ENCODE measurements at places on chromosomes 4 and X.

DNA sequence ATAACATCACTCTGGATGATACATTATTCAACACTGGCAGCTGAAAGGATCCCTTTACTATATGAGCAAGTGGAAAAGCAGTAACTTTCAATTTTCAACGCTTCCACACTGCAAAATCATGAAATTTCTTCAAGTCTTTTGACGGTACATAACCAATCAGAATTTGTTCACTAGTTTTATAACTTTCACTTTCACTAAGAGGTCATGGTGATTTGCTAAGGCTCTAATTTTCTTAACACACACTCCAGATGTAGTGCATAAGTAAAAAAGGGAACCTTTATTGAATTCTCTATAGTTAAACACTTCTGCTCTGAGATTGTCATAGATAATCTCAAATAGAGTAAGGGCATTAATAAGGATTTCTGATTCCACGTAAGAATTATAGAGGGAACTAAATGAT lies 4.1 kb downstream of the ARMCX2 start:
- DNase-seq: no peak

GRCh38 chr4:74190332-74190731 lies 32.4 kb downstream of the MTHFD2L start:
- no peak for DNase-seq

DNA sequence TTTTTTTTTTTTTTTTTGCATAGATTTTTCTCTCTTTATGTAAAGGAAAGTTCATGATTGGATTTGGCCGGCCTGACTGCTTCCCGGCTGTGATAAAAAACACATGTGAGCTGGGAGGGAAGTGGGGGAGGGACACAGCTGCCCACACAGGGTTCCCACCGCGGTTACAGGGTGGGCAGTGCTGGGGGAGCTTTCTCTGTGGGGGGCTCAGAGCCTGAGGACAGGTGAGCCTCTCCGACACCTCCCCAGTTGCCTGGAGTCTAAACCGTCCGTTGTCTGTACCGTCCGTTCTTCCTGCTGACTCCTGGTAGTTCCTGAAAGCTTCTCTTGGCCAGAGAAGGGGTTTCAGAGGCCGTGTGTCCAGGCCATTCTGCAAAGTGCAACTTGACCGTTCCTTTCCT lies 21.8 kb downstream of the SHOX start:
- DNase-seq: no peak

- DNase-seq: no peak
These were observed 465 bp downstream of the EMD start for GRCh38 chrX:154379569-154379951.

DNA sequence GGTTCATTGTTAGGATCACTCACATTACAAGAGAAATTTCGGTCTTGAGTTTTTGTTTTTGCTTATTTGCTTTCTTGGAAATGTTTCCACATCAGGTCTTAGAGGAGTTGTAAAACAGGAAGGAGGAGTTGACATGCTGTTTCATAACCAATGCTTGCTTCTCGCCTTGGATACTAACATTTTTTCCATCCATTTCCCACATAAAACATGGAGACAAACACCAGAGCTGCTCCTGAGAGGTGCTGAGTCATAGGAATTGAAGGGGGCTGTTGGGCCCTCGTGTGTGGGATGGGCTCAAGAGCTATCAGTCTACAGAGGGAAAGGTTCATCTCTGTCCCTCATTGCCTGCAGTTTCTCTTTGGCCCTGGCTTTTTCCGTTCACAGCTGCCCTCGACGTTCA lies 29.9 kb downstream of the TBL1X start:
- no peak for DNase-seq

- DNase-seq: no peak
These were observed 95.9 kb upstream of the RPS6KA3 start for GRCh38 chrX:20362268-20363267.

DNA sequence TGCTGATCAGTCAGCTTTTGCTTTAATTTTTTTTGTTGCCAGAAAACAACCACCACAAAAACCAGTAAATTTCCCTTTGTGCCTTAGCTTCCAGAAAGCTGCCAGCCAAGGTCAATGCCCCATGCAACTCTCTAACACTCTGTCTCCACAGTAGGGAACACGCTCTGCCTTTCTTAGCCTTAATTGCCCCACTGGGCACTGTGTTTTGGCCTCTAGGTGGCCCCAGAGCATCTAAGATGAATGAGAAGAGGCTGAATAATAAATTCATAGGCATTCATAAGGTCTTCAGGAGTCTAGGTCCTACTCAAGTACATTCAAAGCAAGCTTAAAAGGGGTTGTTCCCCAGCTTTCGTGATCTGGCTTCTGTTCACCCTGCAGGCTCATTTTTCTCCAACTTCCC lies 57.7 kb upstream of the PASD1 start:
- DNase-seq: no peak

DNA sequence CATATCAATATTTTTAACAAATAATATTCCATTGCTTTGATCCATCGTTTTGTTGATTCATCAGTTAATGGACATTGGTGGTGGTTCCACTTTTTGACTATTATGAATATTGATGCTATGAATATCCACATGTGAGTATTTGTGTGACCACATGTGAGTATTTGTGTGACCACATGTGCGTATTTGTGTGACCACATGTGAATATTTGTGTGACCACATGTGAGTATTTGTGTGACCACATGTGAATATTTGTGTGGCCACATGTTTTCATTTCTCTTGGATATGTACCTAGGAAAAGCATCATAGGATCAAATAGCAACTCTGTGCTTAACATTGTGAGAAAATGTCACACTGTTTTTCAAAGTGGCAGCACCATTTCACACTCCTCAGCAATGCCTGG lies 433.6 kb upstream of the FRG1 start:
- DNase-seq: no peak

GRCh38 chr4:149135062-149135461 lies 680.6 kb downstream of the IQCM start:
- DNase-seq: no peak

GRCh38 chr4:54165438-54165837 lies 63.7 kb upstream of the PDGFRA start:
- no peak for DNase-seq

GRCh38 chrX:110847334-110847733 lies 51.7 kb upstream of the CHRDL1 start:
- DNase-seq: no peak

GRCh38 chr4:16745009-16745635 lies 153.3 kb downstream of the LDB2 start:
- DNase-seq: no peak

GRCh38 chr4:150181536-150181935 lies 103.3 kb downstream of the DCLK2 start:
- DNase-seq: no peak

DNA sequence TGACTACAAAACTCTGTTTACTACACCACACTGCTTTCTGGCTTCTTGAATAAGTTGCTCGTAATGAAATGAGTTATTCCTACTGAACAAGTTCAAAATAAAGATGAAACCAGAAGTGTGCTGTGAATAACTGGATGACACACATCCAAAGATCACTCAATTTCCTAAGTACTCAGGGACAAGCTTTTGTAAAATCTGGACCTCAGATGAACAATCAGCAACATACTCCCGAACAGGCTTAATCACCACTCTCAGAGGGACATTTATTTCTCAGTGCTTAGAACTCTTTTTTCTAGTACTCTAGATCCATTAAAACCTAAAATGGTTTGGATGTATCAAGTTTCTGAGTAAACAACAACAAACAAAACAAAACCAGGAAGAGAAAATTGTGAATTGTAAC lies 61.5 kb upstream of the EXOC1L start:
- no peak for DNase-seq

GRCh38 chrX:121569609-121570008 lies 522.2 kb downstream of the GLUD2 start:
- no peak for DNase-seq

- DNase-seq: no peak
These were observed 8.6 kb upstream of the HS6ST2 start for GRCh38 chrX:132967049-132967448.

DNA sequence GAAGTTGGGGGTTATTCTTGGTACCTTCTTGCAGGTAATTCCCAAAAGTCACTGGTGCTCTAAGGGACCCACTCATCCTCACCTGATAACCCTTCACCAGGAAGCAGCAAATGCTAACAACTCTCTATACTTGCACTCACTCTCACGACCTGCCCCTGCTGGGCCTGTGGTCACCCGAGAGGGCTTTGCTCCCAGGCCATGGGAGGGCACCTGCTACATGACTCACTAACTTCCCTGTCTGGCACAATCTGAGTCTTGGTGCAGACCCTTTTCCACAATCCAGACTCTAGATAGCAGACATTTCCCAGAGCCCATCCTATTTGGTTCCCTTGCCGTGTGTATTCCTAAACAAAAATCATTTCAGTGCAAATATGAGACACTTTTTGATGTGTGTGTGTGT lies 403.8 kb upstream of the FAT1 start:
- no peak for DNase-seq

DNA sequence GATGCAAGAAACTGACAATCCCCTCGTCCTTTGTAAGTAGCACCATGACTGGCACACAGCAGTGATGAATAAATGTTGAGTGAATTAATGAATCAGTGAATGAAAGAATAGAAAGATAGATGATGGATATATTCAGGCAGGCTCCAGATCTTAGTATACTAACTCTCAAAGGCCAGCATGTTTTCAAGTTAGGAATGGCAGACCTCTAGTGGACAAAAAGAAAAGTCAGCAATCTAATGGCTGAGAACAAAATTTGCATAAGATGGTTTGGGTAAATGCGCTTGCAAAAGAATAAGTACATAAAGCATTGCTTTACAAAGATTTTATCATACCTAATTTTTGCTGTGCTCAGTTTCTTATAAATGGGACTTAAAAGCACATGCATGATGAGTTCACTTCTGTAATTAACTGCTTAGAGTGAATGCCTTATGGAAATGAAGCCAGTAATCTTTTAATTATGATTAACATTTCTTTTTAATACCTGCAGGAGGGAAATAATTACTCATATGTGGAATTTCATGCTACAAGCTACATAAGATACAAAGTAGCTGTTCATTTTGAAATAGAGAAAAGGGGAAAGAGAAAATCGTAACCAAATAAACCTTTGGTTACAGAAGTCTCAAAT lies 126.9 kb upstream of the GPRIN3 start:
- DNase-seq: no peak

DNA sequence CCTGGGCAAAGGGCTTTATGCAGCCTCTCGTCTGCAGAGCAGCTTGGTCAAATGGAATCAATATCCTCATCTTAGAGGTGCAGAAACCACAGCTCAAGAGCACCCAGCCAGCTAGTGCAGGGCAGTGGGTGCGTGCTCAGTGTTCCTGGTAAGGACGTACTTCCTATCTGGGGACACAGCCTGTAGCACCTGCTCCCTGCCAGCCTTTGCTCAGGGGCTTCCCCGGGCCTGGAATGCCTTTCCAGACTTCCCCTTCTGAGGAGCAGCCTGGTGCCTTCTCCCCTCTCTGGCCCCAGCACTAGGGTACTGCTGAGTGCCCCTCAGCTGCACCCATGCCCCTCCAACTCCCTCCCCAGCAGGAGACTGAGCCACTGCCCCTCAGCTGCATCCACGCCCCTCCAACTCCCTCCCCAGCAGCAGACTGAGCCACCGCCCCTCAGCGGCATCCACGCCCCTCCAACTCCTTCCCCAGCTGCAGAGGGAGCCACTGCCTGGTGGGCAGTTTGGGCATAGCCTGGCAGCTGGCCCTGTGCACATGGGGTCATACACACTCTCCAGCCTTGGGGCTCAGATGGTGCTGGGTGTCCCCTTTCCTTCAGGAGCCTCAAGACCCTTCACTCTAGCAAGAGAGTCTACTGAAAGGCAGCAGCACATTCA lies 42.2 kb upstream of the AFAP1 start:
- no peak for DNase-seq

- DNase-seq: no peak
These were observed 379.9 kb downstream of the ADAM29 start for GRCh38 chr4:175297965-175298565.

DNA sequence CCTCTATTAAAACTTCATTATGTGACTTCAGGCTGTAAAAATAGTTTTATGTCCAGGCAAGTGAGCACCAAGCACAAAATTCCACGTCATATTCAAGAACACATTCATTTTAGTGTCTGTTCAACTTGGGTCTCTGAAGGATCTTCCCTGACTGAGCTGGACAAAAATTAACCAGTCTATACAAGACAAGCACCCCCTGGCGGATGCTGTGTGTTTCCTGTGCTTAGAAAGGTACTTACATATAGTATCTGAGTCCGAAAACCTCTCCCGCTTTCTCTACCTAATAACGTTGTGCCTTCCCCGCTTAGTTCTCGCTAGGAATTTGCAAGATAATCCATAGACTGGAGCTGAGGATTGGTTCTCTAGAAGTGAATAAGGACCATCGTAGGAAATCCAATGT lies 2214.5 kb upstream of the TENM3 start:
- no peak for DNase-seq

DNA sequence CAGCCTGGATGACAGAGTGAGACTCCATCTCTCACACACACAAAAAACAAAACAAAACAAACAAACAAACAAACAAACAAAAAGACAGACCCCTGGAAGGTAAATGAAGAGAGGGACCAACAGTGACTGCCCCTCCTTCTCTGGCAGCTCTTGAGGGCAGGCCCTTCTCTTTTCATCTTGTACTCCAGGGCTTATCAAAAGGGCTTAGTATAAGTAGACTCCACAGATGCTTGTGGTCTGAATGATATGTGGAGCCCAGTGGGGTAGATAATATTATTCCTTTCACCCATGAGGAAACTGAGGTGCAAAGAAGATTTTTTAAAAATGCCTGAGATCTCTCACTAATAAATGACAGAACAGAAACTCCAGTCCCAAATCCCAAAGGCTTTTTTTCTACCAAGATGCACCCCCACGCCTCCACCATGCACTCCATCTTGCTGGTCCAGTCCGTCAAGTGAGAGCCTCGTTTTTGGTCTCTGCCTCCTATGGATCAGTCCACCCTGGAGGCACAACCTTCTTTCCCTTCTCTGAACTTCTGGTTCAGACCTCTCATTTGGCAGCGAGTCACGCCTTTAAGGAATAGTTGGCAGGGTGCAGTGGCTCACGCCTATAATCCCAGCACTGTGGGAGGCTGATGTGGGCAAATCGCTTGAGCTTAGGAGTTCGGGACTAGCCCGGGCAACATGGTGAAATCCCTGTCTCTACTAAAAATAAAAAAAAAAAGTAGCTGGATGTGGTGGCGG lies 17.0 kb upstream of the CHRNA9 start:
- no peak for DNase-seq

DNA sequence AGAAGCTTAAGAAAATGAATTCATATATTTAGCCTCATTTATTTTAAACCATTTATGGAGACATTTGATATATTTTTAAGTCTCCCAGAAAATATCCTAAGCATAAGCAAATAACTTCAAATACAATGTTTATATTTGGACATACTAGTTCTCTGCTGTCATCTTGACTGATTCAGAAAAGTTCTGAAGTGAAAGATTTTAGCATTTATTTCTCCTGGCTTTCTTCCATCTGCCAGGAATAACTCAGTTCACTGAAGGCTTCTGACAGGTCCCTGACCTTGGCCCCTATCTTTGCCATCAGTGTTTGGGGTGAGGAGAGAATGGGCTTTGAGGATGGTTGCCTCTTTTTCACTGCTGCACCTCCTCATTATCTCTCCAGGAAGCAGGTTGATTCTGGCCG lies 115.7 kb downstream of the SLIT2 start:
- DNase-seq: no peak

GRCh38 chr4:153514001-153514526 lies 47.9 kb downstream of the TMEM131L start:
- no peak for DNase-seq

GRCh38 chr4:110799211-110799610 lies 176.3 kb upstream of the PITX2 start:
- no peak for DNase-seq
